ENCODE measurements at places on chromosomes 1 and 21. TPM values are rescaled to one million over a fixed set of nuclear protein-coding genes. Genes with fewer than 3 reads are reported as not detected.

CLCA4 gene
- polyA plus RNA-seq = not detected

MACF1 gene
- polyA plus RNA-seq = 56.3 TPM

OR14K1 gene
- polyA plus RNA-seq = not detected

GUCA2A gene
- polyA plus RNA-seq = not detected

ARMH1 gene
- 1.1 TPM for polyA plus RNA-seq

DNA sequence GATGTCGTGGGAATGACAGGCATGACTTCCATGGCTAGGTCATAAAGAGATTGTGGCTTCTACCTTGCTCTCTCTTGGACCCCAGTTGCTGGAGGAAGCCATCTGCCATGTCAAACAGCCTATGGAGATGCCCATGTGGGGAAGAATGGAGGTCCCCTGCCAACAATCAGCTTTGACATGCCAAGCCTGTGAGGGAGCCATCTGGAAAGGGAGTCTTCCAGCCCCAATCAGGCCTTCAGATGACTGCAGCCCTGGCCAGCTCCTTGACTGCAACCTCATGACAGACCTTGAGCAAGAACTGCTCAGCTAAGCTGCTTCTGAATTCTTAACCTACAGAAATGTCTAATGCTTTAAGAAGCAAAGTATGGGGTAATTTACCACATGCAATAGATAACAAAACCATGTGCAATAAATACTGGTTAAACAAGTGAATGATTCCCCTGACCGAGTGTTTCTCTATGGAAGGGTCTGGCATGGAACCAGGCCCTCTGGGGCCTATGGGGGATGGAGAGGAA is 187.1 kb downstream of the HIVEP3 start:
- DNase-seq = peak; percentile 38

GRCh38 chr1:118977600-118977999 is 10.5 kb downstream of the TBX15 start:
- no peak for DNase-seq

DNA sequence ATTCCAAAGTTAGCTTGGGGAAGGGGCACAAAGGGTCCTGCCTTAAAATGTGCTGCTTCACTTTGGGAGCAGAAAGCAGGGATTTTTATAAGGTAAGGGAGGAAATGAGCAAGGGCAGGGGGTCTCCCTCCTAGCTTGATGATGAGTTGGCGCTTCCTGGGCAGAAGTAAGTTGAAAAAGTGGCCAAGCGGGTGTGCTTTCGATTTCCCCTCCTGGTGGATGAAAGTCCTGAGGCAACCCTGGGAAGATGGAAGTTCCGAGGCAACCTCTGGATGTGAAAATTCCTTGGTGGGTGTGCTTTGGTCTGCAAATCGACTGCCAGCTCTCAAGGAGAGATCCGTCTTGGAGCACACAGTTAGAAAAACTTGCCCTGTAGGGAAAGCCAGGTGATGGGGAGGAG is 41.7 kb upstream of the CD2 start:
- DNase-seq = no peak

GRCh38 chr1:206411321-206411720 is 59.0 kb upstream of the IKBKE start:
- no peak for DNase-seq

DNA sequence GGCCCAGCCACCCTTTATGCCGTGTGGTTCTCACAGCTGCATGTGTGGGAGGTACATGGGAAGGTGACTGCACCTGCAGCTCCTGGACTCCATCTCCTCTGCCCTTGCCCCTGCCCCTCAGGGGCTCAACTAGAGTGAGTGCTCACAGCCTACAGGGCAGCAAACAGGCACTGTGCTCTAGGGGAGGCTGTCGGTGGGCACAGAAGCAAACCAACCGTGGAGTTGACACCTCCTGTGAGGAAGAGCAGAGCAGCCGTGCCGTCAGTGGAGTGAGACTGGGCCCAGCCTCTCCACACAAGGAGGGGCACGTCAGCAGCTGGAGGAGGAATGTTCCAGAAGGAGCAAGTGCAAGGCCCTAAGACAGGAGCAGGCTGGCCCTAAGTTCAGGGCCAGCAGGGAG is 32.7 kb downstream of the BMP8A start:
- no peak for DNase-seq

- DNase-seq = no peak
Observed at GRCh38 chr21:25191141-25191540, 416.1 kb downstream of the MRPL39 start.

GRCh38 chr1:66981679-66982078 is 56.9 kb downstream of the MIER1 start:
- peak; percentile 18 for DNase-seq

DNA sequence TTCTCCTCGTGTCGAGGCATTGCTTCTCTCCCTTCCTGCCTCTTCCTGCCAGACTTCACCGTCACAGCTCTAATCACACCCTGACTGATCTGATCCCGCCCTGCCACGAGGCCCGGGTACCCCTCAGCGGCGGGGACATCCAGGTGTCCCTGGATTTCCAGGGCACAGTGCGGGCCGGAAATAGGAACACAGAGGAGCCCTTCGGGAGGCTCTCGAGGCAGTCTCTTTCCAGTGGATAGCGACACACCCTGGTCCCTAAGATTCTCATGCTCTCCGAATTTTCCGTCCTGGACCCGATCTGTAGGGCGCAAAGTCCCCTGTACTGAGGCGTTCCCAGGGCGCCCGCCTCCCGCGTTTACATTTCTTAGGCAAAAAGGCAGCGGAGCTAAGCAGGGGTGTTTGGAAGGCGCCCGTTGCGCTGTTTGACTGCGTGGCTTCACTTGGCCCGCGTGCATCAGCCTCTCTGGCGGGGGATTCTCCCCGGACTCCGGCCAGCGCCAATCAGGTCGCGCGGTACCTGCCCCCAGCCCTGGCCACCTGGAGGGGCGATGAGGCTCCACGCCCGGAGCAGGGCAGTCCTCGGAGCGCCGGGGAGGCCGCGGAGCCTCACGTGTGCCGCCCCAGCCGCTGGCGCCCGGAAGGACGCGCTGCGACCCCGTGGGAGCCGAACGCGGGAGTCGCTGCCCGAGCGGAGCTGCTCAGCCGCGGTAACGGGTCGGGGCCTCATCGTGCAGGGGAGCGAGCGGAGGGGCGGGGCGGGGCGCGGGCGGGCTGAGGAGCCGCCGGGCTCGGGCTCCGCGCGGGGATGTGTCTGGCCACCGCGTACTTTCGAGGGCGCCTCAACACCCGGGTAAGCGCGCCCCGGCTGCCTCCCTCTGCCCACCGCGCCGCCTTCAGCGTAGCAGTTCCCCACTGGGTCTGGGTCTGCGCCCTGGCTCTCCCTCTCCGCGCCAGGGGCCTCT is at the start of gene FAM163A:
Gene FAM163A (plus strand): TSS at position 575 of the 962 bp plus-strand sequence. CDS start 69,807 bp downstream, outside the sequence.
- no peak for DNase-seq

DNA sequence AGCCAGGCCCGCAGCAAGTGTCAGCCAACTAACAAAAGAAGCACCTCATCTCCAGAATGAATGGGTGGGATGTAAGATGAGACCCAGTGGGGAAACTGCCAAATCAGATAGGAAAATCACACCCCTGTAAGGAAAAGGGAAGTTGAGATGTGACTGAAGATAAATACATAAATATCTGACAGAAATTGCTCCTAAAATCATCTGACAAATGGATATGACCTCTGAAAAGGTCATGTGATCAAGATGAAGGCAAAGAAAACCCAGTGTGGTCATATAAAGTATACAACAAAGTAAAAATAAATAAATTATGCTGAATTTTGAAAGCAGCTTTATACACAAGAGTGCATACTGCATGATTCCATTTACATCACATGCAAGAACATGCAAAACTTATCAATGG is 12.7 kb downstream of the SIPA1L2 start:
- DNase-seq = no peak

- DNase-seq = no peak
Observed at GRCh38 chr1:205579711-205580110, 52.1 kb downstream of the ELK4 start.

DNA sequence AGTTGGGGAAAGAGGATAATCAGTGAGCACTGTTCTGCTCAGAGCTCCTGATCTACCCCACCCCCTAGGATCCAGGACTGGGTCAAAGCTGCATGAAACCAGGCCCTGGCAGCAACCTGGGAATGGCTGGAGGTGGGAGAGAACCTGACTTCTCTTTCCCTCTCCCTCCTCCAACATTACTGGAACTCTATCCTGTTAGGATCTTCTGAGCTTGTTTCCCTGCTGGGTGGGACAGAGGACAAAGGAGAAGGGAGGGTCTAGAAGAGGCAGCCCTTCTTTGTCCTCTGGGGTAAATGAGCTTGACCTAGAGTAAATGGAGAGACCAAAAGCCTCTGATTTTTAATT is 42.7 kb downstream of the YARS1 start:
- no peak for DNase-seq

- DNase-seq = peak; percentile 85
Observed at GRCh38 chr1:235739124-235739523, 89.5 kb upstream of the GNG4 start.

- DNase-seq = peak; percentile 98
Observed at GRCh38 chr1:112575154-112575804, 43.7 kb downstream of the ST7L start.

DNA sequence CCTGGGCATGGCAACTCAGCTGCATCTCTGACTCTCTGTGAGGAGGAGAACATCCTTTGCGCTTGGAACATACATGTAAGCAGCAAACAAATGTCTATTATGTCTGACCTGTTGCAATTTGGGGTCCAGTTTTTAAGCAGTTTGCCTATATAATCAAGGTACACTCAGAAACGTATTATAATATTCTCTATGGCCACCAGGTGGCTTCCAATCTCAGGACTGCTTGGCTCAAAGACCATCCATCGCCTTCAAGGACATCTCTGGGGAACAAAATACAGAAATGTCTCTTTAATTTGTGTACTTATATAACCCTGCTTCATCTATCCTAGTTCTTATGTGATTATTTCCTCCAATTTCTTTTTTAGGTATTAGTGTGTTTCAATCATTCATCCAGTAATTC is 227.2 kb downstream of the OLFM3 start:
- peak; percentile 0 for DNase-seq

- DNase-seq = no peak
Observed at GRCh38 chr1:205974712-205975111, 28.5 kb downstream of the RAB7B start.

GRCh38 chr1:168783458-168784210 is 54.6 kb upstream of the DPT start:
- no peak for DNase-seq

GRCh38 chr1:38889589-38889988 is 8.2 kb upstream of the GJA9 start:
- no peak for DNase-seq

DNA sequence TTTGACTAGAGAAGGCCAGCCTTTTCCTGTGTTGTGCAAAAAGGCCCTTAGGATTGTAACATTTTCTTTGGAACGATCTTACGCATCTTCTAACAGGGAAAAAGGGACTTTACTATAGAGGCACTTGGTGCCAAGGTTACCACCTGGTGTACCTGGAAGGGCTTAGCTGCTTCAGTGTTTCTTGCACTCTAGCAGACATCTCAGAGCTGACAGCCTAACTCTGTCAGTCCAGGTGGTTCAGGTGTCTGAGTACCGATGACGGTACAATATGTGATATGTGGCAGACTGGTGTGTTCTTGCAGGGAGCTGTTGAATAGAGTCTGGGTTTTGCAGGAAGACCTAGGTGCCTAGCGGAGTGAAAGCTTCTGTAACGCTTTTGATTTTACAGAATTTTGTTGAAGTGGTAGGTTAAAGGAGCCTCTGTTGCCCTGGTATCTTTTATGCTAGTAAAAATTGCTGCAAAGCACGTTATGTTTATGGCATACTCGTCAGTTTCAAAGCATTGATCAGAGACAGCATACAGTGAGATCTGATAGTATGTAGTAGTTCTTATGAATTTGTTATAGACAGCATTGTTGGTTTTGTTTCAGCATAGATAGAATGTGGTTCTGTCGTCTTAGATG is 1.4 kb downstream of the MAGI3 start:
- no peak for DNase-seq

GRCh38 chr1:169052727-169053126 is 53.8 kb upstream of the ATP1B1 start:
- DNase-seq = no peak

All from IMR-90 (cell line).